ENCODE measurements at places on chromosomes 2 and 18.

GRCh38 chr2:20424300-20425290 is 22.3 kb upstream of the RHOB start:
- DNase-seq: no peak

DNA sequence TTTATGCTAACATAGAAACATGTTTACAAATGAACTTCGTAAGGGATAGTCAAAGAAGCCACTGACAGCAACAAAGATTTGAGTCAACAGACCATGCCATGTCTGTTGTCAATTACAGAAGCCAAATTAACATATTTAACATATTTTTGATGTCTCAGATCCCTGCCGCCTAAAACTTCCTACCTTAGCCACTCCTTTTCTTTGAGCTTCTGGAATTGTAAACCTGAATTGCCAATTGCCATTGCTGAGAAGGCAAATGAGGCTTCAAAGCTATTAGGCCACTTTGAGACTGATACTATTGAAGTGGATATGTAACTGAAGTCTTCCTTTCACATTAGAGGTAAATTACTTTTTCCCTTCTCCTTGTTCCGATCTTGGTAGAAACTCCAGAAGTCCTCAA is 66.0 kb upstream of the DSEL start:
- DNase-seq: no peak

DNA sequence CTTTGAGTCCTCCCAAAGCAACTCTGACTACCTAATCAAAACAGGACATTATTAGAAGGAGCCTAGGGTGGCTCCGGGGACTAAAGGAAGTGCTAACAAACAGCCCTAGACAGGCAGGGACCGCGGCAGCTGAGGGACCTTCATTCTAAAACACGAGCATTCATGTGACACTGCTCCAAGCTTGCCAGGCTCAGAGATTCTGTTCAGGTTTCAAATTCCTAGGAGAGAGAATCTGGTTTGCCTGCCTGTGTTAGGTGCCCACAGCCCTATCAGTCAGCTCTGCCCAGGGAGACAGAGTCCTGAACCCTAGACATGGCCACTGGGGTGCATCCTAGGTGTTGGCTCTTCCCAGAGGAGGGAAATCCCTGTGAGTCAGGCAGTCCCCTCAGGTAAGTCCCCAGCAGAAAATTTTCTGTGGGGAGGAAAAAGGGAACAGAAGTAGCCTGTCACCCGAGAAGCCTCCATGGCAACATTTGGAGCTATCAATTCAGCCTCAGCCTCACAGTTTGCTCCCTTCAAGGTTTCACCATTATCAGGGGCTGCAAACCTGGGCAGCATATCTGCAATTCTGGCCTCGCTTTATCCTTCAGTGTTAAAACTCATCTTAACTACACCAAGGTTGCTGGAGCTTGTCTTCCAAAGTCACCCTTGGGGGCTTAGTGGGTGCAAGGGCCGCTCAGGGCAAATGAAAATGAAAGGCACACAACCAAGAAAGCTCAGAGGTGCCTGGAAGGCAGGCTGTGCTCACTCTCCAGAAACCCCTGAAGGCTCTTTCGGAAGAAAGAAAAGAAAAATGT is 28.6 kb downstream of the PCBP1 start:
- DNase-seq: no peak

DNA sequence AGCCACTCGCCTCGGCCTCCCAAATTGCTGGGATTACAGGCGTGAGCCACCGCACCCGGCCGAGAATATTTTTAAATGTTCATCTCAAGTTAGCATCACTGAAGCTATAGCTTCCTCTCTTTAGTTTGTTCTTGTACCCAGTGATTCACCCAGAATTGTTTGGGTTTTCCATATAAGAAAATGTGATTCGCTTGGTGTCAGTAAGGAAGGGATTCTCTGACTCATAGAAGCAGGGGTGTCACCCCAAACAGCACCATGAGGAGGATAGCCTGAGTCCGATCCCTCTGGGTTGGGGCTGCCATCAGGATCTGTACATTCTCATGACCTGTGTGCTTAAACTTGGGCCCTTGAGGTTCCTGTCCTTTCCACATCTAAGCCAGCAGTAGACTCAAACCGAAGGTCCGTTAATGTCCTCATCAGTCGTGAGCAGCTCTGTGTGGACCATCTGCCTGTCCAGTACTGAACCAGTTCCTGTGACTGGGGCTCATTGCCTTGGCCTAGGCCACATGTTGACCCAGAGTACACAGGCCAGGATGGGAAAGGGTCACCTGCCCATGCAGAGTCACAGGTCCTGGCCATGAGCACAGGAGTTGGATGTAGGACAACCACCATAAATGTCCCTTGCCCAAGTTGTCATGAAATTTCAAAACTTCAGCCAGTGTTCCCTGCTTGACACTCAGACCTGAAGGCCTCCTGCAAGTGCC is 311.9 kb downstream of the GBX2 start:
- DNase-seq: no peak

DNA sequence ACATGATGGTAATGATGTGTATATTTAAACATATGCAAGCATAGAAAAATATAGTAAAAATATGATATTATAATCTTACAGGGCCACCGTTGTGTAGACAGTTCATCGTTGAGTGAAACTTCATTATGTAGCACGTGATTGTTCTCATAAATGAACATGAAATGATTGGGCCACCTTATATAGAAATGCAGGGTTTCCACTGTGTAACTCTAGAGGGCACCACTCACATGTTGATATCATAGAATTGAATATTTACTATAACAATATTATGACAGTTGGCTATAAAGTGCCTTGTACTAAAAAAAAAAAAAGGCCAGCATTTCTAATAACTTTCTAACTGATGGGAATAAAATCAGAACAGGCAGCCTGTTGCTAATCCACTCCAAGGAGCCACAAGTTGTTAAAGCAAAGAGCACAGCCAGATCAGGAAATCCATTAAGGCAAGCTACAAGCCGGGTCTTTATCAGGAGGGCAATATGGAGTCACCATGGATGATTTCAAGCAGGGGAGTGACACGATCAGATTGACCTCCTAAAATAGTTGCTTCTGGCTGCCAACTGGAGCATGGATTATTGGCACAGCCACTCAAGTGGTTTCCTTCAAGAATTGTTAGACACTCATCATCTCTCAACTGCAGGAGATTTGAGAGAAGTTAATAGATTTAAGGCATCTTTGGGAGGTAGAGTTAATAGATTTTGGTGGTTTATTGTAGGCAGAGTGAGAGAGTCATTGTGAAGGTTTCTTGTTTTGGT is 16.7 kb downstream of the IL1F10 start:
- DNase-seq: no peak

GRCh38 chr18:56333839-56334238 is 304.6 kb downstream of the TXNL1 start:
- DNase-seq: no peak

GRCh38 chr18:36043153-36043552 is 24.2 kb downstream of the RPRD1A start:
- DNase-seq: no peak

GRCh38 chr2:121335294-121336290 is 50.6 kb upstream of the TFCP2L1 start:
- DNase-seq: peak; percentile 47

GRCh38 chr2:79903222-79904000 is 390.6 kb downstream of the CTNNA2 start:
- DNase-seq: no peak

DNA sequence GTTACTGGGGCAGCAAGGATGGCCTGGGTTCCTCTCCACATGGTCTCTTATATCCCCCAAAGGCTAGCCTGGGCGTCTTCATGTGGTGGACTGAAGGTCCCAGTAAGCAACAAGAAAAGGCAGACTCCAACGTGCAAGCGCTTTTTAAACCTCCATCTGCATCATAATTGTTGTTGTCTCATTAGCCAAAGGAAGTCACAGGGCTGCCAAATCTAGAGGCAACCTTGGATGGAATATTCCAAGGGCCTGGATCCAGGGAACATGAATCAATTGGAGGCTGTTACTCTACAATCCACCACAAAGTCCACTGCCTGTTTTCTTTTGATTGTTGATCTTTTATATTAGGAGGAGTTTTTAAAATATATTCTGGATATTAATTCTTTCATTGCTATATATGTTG is 118.8 kb downstream of the SH3RF3 start:
- DNase-seq: no peak

GRCh38 chr18:21264651-21265050 is 22.6 kb downstream of the GREB1L start:
- DNase-seq: no peak

DNA sequence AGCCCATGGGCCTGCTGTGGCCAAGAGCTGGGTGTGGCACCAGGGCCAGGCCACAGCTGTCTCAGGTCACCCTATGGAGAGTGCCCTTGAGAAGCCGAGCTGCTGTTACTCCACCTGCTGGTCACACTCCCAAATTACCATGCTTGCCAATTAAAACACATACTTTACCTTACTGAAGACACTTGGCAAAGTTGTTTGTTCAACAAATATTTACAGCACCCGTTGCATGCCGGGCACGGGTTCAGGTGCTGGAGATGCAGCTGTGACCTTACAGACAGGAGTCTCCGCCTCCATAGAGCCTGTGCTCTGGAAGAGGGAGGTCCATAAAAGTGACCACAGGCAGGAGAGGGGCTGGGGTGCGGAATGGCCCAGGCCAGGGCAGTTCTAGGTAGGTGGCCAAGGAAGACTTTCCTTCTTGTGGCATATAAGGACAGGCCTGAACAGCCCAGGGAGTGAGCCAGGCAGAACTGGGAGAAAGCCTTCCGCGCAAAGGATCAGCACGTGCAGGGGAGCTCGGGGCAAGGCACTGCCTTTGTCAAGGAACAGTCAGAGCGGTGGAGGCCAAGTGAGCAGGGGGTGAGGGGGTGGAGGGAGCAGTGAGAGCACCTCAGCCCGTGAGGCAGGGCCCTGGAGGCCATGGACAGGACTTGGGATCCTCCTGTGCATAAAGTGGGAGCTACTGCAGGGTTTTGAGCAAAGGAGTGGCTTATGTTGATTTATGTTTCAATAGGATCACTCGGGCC is 23.6 kb upstream of the RBM44 start:
- peak; percentile 74 for DNase-seq

GRCh38 chr2:20615068-20615465 is 35.8 kb downstream of the HS1BP3 start:
- no peak for DNase-seq

- no peak for DNase-seq
Observed at GRCh38 chr2:85930129-85931124, 41.6 kb upstream of the ST3GAL5 start.

- DNase-seq: no peak
Observed at GRCh38 chr18:22544626-22545025, 126.9 kb upstream of the CTAGE1 start.

DNA sequence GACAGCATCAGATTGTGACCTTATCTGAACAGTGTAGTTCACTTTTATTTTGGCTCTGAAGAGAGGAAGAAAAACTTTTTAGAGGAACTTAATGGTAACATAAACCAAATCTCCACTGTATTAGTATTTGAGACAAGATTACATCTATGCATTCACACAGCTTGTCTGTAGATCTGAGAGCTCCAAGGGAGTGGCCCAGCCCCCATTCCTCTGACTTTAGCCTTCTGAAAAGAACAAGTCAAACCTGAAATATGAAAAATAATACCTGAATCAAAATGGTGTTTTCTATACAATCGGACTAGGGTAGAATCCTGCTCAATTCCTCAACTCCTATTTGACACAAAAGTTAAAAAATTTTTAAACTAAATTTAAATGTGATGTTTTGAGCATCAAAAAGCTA is 23.1 kb downstream of the STARD7 start:
- no peak for DNase-seq

DNA sequence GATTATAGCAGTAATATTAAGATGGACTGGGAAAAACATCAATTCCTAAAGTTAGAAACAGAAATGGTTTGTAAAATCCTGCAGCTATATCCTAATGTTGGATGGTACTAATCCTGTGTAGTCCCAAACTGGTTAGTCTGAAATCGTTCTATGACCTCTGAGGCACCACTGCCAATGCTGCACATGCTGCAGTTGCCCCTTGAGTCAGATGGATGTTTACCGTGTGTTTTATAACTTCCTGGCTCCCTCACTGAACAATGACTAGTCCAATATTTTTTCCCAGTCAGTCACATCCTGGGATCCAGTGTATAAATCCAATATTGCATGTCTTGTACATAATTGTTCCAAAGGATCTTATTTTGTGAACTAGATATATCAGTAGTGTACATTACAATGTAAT is 226.7 kb upstream of the PKDCC start:
- DNase-seq: no peak

GRCh38 chr2:51013079-51013932 is 18.6 kb downstream of the NRXN1 start:
- peak; percentile 95 for DNase-seq

- no peak for DNase-seq
Observed at GRCh38 chr2:20164061-20164733, 60.7 kb downstream of the SDC1 start.

DNA sequence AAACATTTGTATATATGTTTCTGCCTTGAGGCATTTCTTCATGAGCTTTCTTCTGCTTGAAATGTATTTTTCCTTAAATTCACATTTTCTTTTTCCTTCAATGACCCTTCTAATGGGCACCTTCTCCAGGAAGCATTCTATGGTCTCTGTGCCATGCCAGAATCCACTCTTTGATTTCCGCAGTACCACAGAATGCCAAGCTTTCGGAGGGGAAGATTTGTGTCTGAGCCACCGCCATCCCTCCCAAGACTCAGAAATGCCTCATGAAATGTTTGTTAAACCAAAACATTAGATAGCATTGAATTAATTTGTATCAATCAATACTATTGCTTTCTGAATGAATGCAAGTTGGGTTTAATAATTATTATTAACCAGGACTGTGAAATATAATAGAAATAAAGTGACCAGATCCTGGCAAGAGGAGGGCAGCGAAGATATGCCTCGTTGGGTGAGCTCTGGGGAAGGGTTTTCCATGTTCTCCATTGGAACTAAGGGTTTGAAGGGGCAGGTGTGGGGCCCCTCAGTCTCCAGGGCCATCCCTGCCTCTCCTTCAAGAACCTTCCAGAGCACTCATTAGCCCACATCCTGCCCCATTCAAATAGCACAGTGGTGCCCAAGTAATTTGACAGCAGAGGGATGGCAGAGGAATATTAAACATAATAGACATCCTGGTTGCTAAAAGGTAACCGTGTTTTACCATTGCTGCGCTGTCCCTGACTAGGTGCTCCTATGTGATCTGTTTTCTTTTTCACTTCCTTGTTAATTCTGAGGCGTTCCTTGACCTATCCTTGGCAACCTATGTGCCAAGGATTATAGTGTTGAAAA is 189.6 kb downstream of the MYCN start:
- DNase-seq: no peak

DNA sequence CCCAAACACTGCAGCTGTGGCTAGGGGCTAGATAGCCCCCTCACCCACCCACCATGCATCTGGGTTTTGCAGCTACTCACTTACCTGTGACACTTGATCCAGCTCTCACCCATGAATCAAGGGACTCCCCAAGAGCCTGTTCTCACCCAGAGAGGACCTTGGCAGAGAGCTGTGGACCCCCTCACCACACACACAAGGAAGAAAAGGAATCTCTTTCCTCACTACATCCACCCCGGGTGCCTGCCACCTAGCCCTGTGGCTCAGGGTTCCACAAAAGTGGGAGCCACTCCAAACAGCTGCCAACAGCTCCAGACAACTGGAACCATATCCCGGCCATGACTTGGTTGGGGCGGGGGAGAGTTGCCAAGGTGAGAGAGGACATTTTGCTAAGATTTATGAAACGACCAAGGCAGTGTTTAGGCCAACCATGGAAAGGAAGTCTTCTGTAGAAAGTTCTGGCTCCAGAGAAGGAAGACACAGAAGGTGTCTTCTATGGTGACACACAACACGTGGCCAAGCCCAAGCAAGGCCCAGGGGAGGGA is 522.1 kb upstream of the RAB6C start:
- no peak for DNase-seq
